ENCODE measurements at places on chromosomes 6 and 20. TPM values are rescaled to one million over a fixed set of nuclear protein-coding genes. Genes with fewer than 3 reads are reported as not detected.

- H3K27ac ChIP-seq: peak overlapping the region; percentile 81
- H3K36me3 ChIP-seq: no peaks in the 10 kb centered on the region
- no peaks in the 10 kb centered on the region for H3K27me3 ChIP-seq
- H3K4me3 ChIP-seq: no peak overlapping the region
- peaks cover 54% of the 10 kb centered on the region for H3K4me1 ChIP-seq
Measured at GRCh38 chr6:107787589-107787960, 36.5 kb downstream of the SCML4 start.

DNA sequence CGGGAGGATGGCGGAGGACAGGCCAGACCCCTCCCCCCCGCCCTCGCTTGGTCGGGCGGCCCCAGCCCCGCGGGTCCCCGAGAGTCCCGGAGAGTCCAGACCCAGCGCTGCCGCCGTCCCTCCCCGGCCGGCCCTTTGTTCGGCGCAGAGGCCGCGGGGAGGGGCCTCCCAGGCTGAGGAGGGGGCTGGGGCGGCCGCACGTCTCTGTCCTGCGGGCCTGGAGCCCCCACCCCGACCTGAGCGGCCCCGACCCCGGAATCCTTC is 806 bp downstream of the KCNQ2 start:
- H3K4me3 ChIP-seq: no peak overlapping the region
- no peak overlapping the region for H3K27ac ChIP-seq

- no peak overlapping the region for H3K27ac ChIP-seq
- DNase-seq: peak; percentile 80
- no peak overlapping the region for H3K4me3 ChIP-seq
- H3K27me3 ChIP-seq: no peaks in the 10 kb centered on the region
- no peaks in the 10 kb centered on the region for H3K36me3 ChIP-seq
Measured at GRCh38 chr6:11144393-11144851, 32.9 kb upstream of the ERVFRD-1 start.

DNA sequence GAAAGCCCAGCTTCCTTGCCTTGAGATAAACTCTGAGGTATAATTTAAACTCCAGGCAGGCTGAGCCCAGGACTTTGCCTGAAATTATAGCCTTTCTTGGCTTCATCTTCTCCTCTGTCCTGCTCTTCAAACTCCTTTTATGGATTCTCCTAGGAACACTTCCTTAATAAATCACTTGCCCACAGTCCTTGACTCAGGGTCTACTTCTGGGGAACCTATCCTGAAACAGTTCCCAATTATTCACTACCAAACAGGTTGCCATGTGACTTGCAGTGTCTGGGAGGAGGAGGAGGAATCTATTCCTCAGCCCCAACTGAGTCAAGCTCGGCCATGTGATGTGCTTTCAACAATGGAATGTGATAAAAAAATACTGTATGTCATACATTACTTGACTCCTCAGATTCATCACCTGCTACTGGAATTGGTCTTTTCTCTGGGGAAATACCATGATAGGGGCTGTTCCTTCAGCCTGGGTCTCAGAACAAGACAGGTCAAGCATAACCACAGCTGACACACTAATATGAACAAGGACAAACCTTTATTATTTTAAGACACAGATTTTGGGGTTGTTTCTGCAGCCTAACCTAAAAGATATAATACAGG is 20.5 kb upstream of the CDKN1A start:
- DNase-seq: no peak
- H3K4me3 ChIP-seq: no peak overlapping the region
- H3K27ac ChIP-seq: no peak overlapping the region
- H3K4me1 ChIP-seq: peaks cover 20% of the 10 kb centered on the region

DNA sequence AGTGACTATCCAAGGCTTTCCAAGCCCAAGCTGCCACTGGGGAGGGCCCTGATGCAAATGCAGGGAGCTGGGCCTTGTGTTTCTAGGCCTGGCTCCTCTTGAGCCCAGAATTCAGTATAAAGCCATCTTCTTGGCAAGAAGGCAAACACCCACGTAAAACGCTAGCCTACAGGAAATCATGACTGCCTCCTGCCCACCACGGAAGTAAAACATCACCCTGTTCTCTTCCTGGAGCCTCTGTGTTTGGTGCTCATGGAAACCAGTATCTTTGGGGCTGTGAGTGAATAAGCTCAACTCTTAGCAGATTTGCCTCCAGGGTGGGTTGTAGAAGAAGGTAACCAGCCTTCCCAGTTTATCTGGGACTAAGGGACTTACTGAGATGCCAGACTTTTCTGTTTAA is 271.0 kb downstream of the ZNF217 start:
- H3K4me3 ChIP-seq: no peak overlapping the region
- no peak for DNase-seq
- H3K27me3 ChIP-seq: no peaks in the 10 kb centered on the region
- H3K36me3 ChIP-seq: no peaks in the 10 kb centered on the region

EPHA7 gene
- 9.8 TPM for total RNA-seq

CRISP3 gene
- total RNA-seq: 0.04 TPM

ELOVL4 gene
- 2.7 TPM for total RNA-seq
